ENCODE measurements at places on chromosomes 11 and 22.
A peak's percentile ranks its signal among the peaks of the same experiment; 100 is the strongest.

DNA sequence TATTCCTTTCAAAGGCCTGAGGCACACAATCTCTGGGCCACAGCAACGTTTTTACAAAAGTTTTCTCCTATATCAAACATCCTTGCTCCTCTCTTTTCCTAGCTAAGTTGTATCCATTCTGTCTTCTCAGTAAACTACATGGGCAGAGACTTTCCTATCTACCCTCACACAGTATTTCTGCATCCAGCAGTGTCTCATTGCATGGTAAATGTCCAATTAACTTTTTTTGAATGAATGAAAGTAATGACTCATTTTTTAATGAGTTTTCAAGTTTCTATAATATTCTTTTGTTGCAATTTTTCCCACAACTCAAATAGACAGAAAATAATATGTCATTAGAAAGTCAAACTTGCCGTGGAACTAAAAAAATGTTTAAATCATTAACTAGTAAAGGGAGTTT is 688.6 kb downstream of the JRKL start:
- DNase-seq = no peak

- DNase-seq = no peak
These were observed 336.8 kb downstream of the KCNA4 start for GRCh38 chr11:29679996-29680395.

DNA sequence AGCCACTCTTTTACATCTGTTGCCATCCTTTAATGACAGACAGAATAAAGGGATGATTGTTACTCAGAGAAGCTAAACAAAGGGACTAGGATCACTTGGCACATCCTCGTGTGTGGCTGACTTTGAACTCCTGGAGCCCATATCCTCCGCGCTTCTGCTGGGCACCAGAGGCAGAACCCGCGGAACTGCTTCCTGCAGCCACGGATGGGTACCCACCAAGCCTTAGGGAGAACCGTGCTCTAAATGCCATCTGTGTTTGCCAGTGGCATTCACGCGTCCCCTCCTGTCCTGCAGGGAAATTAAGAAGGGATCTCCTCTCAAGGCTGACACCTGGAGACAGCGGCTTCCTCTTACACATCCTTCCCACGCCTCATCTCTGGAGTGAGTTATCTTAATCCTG is 294.4 kb downstream of the NTM start:
- DNase-seq = no peak

DNA sequence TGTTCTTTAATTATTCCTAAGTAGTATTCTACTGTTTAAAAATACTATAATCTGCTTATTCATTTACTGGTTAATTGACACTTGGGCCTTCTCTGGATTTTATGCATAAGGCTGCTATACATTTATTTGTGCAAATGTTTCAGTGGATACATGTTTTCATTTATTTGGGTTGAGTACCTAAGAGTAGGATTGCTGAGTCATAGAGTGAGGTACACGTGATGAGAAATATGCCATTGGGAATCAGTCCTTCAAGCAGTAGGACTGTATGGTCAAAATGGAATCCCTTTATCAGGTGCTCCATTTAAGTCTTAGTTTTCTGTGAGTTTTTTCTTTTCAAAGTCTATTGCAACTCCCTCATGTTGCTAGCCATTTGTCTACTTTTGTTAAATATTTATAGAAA is 275.2 kb upstream of the SORL1-AS1 start:
- no peak for DNase-seq

DNA sequence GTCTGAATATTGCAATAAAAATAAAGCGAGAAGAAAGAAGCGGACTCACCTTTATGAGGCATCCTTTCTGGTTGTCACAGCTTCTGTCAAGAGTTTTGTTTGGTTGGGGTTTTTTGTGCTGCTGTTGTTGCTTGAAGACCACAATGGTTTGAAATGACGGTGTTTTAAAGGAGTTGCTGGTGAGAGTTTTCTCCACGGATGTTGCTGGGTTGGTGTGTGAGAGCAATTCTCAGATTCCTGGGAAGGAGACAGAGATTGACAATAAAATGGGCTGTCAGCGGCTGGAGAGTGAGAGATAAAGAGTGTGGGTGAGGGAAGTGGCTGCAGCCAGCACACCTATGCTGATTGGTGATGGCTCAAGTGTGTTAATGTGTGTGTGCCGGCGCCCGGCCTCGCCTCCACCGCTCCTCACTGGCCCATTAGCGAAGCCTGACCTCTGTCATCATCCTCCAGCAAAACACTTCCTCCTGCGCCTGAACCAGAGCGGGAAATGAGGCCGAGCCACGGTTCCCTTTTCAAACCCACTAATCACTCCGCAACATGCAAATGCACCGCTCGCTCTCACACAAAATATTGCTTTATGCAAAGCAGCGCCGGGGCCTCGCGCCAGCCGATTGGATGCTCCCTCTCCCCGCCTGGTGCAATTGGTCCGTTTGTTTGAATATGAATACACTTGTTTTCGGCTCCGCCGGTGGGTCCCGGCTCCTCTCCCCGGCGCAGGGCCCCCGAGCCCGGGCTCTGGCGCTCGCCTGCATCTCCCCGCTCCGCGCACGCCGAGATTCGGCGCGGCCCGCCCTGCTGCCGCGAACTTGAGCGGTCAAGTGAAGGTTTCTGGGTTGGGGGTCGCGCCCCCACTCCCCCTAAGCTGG is at the start of gene PAX6:
Gene PAX6, minus strand, starts transcription at position 544 of the 869 bp plus-strand sequence. CDS start 4,911 bp downstream, outside the sequence.
- no peak for DNase-seq

- DNase-seq = no peak
These were observed 1385.0 kb downstream of the BRD1 start for GRCh38 chr22:48442663-48443062.

DNA sequence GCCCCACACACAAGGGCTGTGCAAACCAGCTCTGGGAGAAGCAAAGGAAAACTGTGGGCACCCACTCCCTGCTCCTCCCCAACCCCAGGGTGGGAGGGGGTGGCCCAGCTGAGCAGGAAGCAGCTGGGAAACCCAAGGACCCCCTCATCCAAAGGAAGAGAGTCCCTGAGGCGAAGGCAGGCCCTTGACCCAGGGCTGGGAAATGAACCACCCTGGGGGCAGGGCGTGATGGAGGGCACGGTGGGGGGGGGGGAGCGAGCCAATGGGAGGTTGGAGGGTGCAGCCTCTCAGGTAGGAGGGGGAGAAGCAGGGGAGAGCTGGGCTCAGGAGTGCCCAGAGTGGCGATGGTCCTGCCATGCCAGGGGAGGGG is 16.8 kb downstream of the SCN4B start:
- no peak for DNase-seq

GRCh38 chr11:12215181-12215593 is 104.8 kb downstream of the MICAL2 start:
- no peak for DNase-seq

- DNase-seq = no peak
These were observed 34.5 kb upstream of the RTL6 start for GRCh38 chr22:44532552-44532951.

DNA sequence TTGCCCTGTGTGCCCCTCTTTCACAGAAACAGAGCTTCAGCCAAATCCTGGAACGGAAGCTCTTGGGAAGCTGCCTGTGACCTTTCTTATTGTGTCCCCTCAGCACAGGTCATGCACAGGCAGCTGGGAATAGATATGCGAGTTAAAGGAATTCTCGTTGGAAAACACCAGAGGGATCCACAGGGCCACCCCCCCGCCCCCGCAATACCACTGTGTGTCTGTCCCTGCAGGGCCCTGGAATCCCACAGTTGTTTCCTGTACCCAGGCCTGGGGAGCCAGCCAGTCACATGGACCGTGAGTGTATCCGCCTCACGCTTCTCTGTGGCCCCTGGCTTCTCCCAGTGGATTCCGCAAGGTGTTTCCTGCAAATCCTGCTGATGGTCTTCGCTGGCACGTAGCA is 29.0 kb downstream of the TIMP3 start:
- no peak for DNase-seq

DNA sequence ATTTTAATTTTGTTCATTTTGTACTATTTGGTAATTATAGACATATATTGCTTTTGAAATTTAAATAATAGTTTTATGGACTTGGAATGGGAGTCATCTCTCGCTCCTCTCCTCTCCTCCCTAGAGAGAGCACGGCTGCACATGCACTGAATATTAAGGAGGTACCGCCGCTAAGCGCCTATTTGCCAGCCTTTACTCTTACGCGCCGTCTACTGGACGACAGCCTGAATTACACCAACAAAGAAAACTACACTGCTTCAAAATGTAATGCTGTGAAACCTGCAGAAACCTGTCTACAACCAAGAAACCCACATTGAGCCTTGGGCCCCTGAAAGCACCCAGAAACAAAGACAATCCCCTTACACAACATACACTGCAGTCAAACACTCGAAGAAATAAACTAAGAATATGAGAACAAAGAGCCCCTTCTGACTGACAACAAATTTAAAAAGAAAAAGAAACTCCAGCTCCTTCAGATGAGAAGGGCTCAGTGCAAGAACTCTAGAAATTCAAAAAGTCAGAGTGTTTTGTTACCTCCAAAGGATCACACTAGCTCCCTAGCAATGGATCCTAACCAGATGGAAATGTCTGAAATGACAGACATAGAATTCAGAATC is 737.2 kb downstream of the LRRC4C start:
- no peak for DNase-seq

GRCh38 chr11:74268456-74268855 is 43.0 kb downstream of the P4HA3 start:
- no peak for DNase-seq

DNA sequence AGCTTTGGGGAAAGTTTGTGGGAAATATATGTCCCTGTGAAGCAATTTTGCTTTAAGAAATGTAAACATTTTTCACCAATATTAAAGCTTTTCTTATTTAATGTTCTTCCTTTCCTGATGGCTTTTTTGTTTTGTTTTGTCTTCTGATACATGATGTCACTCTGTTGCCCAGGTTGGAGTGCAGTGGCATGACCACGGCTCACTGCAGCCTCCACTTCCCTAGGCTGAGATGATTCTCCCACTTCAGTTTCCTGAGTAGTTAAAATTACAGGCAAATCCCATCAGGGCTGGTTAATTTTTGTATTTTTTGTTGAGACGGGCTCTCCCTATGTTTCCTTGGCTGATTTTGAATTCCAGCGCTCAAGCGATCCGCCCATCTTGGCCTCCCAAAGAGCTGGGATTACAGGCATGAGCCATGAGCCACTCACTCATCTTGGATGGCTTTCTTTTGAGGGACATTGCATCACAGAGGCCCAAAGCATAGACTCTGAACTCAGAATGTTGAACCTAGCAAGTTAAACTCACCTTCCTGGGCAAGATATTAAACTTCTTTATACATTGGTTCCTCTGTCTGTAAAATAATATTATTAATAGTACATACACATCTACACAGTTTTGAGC is 651 bp upstream of the CARD16 start:
- peak; percentile 19 for DNase-seq

Data from foreskin fibroblast (primary cell).